ENCODE measurements at places on chromosomes 16 and 17. TPM values are rescaled to one million over a fixed set of nuclear protein-coding genes. Genes with fewer than 3 reads are reported as not detected.

The DDX52 gene
- 17.4 TPM for total RNA-seq

The FBXL16 gene
- total RNA-seq, result not detected

The EFNB3 gene
- 0.09 TPM for total RNA-seq

The PRSS21 gene
- total RNA-seq, result not detected

The ANKS3 gene
- 32.0 TPM for total RNA-seq

The PROCA1 gene
- total RNA-seq, result 1.0 TPM

The TP53TG3C gene
- total RNA-seq, result not detected

The NPIPA2 gene
- not detected for total RNA-seq

The DLX3 gene
- not detected for total RNA-seq

The DNAAF8 gene
- total RNA-seq, result 1.4 TPM

The GAS7 gene
- total RNA-seq, result 15.6 TPM

The KREMEN2 gene
- not detected for total RNA-seq

The METTL26 gene
- total RNA-seq, result 95.4 TPM

The CPHXL2 gene
- not detected for total RNA-seq

The CES2 gene
- 24.1 TPM for total RNA-seq

The PRSS22 gene
- not detected for total RNA-seq

The KRT15 gene
- total RNA-seq, result 0.74 TPM

The CPSF4L gene
- not detected for total RNA-seq

The ZNF764 gene
- 2.1 TPM for total RNA-seq

The WSCD1 gene
- 0.09 TPM for total RNA-seq

The PTX4 gene
- total RNA-seq, result 0.09 TPM

The WNT3 gene
- total RNA-seq, result 0.71 TPM

The GPR139 gene
- total RNA-seq, result not detected

The ACSM2A gene
- total RNA-seq, result not detected

The HSD17B1 gene
- 0.85 TPM for total RNA-seq

The ZNF750 gene
- not detected for total RNA-seq

The DNAAF1 gene
- total RNA-seq, result not detected

The ZPBP2 gene
- not detected for total RNA-seq

The HOXB13 gene
- total RNA-seq, result 0.74 TPM

All from smooth muscle cell of bladder (primary cell).